ENCODE measurements at places on chromosomes 13 and 19.

GRCh38 chr19:4744451-4745174 is 21.0 kb upstream of the DPP9 start:
- no peak for DNase-seq

GRCh38 chr13:49020328-49020727 is 44.6 kb downstream of the FNDC3A start:
- no peak for DNase-seq

DNA sequence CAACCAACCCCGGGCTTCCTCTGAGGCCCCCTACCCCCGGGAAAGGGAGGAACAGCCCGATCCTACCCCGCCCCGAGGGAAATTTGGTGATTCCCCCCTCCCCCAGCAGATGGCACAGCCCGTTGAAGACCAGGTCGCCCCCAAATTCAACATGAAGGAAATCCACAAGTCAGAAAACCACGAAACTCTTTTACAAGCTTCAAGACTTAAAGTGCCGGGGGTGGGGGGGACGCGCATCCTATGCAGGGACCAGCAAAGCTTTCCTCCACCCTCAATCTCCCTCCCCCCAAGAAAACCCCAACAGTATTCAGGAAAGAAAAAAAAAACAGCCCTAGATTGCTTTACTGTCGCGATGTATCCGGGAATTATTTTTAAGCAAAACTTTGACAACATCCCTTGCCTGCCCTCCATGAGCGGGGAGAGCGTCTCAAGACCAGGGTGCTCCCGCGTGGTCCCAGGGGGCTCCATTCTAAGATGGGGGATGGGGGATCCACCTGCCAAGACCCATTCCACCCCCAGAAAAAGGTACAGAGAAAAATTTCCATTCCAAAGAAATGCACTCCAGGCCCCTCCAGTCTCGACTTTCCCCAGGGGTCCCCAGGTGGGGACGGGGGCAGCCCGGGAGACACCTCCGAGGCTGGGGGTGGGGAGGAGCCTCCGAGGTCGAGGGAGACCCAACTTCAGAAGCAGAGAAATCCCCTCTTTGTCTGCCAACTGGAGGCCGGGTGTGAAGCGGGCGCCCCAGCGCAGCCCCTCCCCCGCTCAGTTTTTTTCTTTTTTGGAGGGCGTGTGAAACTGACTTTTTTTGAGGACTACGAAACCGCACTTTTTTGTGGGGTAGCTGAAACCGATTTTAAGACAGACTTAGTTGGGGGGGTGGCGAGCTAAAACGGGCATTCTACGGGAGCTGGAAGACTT is 1.5 kb downstream of the TCF3 start:
- peak; percentile 63 for DNase-seq

- no peak for DNase-seq
These were observed 6.1 kb upstream of the FXYD3 start for GRCh38 chr19:35109395-35110112.

GRCh38 chr13:95386370-95386769 is 85.1 kb upstream of the ABCC4 start:
- DNase-seq = no peak

GRCh38 chr19:11192957-11193939 is 4.1 kb downstream of the KANK2 start:
- DNase-seq = no peak

DNA sequence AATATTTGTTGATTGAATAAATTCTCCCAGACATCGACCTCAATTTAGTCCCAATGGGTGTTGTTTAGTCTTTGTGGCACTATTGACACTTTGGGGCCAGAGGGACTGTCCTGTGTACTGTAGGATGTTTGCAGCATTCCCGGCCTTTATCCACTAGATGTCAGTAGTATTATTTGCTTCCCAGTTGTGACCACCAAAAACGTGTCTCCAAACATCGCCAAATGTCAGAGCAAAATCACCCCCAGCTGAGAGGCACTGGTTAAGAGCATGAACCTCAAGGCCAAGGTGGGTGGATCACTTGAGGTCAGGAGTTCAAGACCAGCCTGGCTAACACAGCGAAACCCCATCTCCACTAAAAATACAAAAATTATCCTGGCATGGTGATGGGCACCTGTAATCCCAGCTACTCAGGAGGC is 15.4 kb downstream of the NLRP12 start:
- DNase-seq = peak; percentile 64

DNA sequence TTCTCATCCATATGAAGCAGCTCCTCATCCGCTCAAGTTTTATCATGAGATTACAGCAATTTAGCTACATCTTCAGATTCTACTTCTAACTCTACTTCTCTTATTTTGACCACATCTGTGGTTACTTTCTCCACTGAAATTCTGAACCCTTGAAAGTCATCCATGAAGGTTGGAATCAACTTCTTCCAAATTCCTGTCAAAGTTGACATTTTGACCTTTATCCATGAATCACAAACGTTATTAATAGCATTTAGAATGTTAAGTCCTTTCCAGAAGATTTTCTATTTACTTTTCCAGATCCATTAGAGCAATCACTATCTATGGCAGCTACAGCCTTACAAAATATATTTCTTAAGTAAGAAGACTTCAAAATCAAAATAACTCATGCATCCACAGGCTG is 421.7 kb upstream of the GPC6 start:
- DNase-seq = no peak

DNA sequence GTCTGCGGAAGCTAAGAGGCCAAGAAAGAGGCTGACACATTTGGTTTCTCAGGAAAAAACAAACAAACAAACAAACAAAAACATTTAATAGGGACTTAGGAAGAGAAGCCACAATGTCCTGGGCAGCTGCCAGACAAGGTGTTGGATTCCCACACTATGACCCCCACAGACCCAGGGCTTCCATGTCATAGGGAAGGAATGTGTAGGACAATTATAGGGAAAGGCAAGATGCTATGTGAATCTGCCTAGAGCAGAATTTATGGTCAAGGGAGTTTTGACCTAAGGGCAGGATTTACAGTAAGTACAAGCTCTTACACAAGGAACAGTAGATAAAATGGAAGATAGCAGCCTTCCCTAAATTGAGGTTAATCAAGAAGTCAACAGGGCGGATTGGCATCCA is 9.1 kb upstream of the CDADC1 start:
- no peak for DNase-seq

DNA sequence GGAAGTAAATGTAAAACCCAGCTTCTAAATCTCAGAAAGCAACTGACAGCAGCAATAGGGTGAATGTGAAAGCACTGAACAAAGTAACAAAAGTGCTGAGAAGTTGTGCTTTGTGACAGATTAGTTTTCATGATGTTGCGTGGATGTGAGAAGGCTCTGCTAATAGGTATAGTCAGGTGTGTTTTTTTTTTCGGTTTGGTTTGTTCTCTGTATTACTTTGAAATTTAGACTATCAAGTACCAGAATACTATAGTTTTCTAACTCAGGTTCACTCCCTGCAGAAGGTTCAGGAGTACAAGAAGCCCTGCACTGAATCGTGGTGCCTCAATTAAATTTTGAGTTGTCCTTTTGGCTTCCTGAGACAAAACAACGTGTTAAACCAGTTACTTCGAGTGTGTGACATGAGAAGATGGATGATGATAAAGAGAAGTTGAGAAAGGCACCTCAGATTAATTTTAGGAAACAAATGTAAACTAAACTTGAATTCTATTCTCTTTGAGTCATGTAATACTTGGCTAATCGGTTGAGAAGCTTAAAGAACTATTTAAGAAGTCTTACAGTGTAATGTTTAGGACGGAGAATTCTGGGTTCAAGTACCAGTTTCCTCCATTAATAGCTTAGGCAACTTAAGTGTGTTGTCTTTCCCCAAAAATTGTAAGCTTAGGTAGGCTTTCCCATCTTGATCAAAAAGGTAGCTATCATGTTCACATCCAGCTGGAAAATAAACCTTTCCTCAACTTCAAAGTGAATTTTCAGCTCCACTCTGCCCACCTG is 10.3 kb downstream of the MIR17HG start:
- DNase-seq = no peak

GRCh38 chr19:29505097-29505824 is 20.5 kb upstream of the VSTM2B start:
- DNase-seq = no peak

- DNase-seq = peak; percentile 14
These were observed 592 bp downstream of the CLPTM1 start for GRCh38 chr19:44955505-44956439.

DNA sequence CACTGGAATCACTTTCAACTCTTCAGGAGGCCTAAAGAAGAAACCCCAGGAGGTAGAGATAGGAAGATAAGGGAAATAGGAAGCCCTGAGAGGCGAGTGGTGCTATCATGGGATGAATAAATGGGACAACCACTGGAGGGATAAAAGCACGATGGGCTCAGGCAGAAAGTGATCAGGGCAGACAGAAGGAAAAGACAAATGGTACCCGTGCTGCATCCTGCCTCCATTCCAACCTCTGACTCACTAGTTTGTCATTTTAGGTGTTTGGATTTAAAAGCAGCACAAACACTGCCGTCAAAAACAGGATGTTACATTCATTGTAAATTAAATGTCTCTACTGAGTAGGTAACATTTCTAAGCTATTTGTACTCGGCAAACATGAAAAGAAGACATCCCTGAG is 314.3 kb upstream of the HTR2A start:
- DNase-seq = no peak

DNA sequence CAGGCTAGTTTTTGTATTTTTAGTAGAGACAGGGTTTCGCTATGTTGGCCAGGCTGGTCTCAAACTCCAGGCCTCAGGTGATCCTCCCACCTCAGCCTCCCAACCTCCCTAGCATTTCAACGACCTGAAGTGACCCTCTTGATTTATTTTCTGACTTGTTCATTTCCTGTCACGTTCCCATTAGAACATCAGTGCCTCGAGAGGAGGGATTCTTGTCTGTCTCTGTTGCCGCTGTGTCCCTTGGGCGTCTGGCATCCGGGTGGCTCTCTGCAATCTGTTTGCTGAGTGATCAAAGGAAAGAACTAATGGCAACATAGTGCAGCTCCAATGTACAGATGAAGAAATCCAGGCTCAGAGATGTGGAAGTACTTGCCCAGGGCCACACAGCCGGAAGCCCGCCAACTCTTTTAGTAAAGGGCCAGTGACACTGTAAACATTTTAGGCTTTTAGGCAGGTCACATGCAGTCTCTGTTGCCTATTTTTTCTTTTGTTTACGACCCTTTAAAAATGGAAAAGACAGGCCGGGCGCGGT is 47.5 kb downstream of the NFIC start:
- DNase-seq = no peak

- peak; percentile 31 for DNase-seq
These were observed 152.4 kb downstream of the DCLK1 start for GRCh38 chr13:35978607-35979316.

DNA sequence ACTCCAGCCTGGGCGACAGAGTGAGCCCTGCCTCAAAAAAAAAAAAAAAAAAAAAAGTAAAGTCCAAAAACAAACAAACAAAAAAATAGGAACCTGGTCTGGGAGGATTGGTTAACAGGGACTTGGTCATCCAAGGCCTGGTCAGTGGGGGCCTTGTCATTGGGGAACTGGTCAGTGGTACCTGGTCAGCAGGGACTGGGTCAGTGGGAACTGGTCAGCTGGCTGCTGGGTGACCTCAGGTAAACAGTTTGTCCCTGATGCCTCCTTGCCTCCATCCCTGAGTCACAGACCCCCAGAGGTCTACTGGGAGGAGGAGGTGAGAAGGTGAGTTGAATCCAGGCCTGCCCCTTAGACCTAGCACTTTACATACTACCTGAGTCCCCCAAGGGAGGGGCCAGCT is 5.7 kb upstream of the ZNF14 start:
- no peak for DNase-seq

GRCh38 chr13:46647512-46648065 is 94.6 kb downstream of the LRCH1 start:
- no peak for DNase-seq

- no peak for DNase-seq
These were observed 7.3 kb upstream of the MEDAG start for GRCh38 chr13:30898678-30899241.

- DNase-seq = no peak
These were observed 26.3 kb upstream of the INTS6 start for GRCh38 chr13:51479199-51479523.

DNA sequence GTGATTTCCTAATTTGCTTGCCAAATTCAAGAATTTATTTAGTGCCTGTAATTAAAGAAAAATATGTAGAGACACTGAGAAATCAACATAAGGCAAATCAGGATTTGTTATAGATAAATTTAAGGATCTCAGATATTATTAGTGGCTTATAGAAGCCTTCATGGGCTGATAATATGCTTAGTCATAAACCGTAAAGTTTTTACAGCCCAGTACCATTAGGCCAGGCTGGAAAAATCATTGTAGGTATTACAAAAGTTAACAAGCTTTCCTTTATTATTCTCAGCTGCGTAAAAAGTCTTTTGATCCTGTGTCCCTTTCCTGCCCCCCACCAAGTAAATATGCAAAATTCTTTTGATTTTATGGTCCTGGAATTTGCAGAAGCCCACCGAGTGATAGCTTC is 58.2 kb downstream of the SLITRK6 start:
- DNase-seq = no peak

DNA sequence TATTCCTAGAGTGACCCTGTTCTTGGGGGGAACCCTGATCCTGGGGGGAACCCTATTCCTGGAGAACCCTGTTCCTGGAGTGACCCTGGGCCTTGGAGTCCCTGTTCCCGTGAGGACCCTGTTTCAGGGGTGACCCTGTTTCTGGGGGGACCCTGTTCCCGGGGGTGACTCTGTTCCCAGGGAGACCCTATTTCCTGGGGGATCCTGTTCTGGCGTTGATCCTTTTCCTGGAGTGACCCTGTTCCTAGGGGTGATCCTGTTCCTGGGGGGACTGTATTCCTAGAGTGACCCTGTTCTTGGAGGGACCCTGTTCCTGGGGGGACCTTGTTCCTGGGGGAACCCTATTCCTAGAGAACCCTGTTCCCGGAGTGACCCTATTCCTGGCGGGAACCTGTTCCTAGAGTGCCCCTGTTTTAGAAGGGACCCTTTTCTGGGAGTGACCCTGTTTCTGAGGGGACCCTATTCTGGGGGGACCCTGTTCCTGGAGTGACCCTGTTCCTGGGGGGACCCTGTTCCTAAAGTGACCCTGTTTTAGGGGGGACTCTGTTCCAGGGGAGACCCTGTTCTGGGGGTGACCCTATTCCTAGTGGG is 15.0 kb downstream of the GNA15 start:
- no peak for DNase-seq

DNA sequence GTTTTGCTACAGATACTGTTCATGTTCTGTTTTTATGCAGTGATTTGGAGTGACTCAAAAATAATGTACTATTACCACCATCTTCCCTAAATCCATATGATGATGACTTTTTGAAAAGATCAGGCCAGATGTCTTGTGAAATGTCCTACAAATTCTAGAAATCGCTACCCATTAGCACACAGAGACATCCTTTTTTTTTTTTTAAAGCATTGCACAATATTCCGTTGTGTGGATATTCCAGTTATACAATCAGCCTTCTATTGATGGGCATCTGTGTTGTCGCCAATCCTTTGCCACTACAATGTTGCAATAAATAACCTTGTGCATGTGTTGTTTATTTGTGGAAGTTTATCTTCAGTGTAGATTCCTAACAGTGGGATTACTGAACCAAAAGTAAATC is 24.5 kb downstream of the ZDHHC20 start:
- DNase-seq = no peak

GRCh38 chr13:51520524-51520923 is 63.7 kb upstream of the WDFY2 start:
- DNase-seq = no peak

- DNase-seq = no peak
These were observed 8.2 kb downstream of the ATP11A start for GRCh38 chr13:112697756-112698655.
